Ovary (tissue), 10 donors: ENCODE measurements at places on chromosomes 3 and 15. TPM values are rescaled to one million over a fixed set of nuclear protein-coding genes. Genes with fewer than 3 reads are reported as not detected.

The DPPA4 gene
- polyA plus RNA-seq: 0.08 TPM

The RTP1 gene
- not detected for polyA plus RNA-seq

The CD276 gene
- polyA plus RNA-seq: 69.2 TPM

The ACP3 gene
- polyA plus RNA-seq: 1.1 TPM

The GOLGA8G gene
- polyA plus RNA-seq: not detected

The SPSB4 gene
- polyA plus RNA-seq: 0.57 TPM

The MELTF gene
- polyA plus RNA-seq: 1.1 TPM

The CAPN3 gene
- polyA plus RNA-seq: 14.1 TPM

The BFSP2 gene
- polyA plus RNA-seq: not detected

The SPESP1 gene
- polyA plus RNA-seq: 3.0 TPM

The ERICH6 gene
- 0.04 TPM for polyA plus RNA-seq

The CD96 gene
- polyA plus RNA-seq: 3.0 TPM

The MGLL gene
- 14.0 TPM for polyA plus RNA-seq

The NANOGP8 gene
- 0.33 TPM for polyA plus RNA-seq

The SLC12A1 gene
- not detected for polyA plus RNA-seq

The SEMA5B gene
- polyA plus RNA-seq: 1.3 TPM

The TMC3 gene
- polyA plus RNA-seq: not detected

The RBMS3 gene
- 11.6 TPM for polyA plus RNA-seq

The C3orf20 gene
- not detected for polyA plus RNA-seq

The C2CD4B gene
- polyA plus RNA-seq: 0.23 TPM

The LIPH gene
- polyA plus RNA-seq: 12.1 TPM

The ETV5 gene
- 1.8 TPM for polyA plus RNA-seq

The GRAMD1C gene
- 0.75 TPM for polyA plus RNA-seq

The SNX22 gene
- 0.07 TPM for polyA plus RNA-seq

The UBA5 gene
- 15.6 TPM for polyA plus RNA-seq

The LOXL1 gene
- 16.1 TPM for polyA plus RNA-seq

The GRM2 gene
- polyA plus RNA-seq: 0.10 TPM

The TMEM40 gene
- polyA plus RNA-seq: 0.11 TPM

The PLAAT1 gene
- 1.9 TPM for polyA plus RNA-seq
